ENCODE measurements at places on chromosomes 11 and 22. TPM values are rescaled to one million over a fixed set of nuclear protein-coding genes. Genes with fewer than 3 reads are reported as not detected.

DNA sequence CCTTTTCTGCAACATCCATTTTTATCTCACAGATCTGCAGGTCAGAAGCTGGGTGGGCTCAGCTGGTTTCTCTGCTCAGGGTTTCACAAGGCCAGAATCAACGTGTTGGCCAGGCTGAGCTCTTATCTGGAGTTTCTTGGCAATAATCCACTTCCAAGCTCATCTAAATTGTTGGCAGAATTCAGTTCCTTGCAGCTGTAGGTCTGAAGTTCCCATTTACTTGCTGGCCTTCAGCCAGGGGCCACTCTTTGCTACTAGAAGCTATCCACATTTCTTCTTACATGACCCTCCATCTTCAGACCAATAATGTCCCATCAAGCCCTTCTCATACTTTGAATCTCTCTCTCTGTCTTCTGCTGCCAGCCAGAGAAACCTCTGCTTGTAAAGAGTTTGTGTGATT lies 103.5 kb downstream of the WNT11 start:
- no peak for DNase-seq

DNA sequence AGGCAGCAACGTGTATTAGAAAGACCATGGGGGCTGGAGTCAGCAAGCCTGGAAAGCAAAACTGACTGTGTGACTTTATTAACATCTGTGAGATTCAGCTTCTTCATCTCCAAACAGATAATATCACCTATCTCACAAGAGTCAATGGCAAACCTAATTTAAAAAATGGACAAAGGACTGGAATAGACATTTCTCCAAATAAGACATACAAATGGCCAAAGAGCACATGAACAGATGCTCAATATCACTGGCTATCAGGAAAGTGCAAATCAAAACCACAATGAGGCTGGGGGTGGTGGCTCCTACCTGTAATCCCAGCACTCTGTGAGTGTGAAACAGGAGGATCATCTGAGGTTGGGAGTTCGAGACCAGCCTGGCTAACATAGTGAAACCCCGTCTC lies 69.6 kb downstream of the CLPB start:
- no peak for DNase-seq

- DNase-seq: no peak
Measured at GRCh38 chr11:21144531-21144930, 475.1 kb downstream of the NELL1 start.

DNA sequence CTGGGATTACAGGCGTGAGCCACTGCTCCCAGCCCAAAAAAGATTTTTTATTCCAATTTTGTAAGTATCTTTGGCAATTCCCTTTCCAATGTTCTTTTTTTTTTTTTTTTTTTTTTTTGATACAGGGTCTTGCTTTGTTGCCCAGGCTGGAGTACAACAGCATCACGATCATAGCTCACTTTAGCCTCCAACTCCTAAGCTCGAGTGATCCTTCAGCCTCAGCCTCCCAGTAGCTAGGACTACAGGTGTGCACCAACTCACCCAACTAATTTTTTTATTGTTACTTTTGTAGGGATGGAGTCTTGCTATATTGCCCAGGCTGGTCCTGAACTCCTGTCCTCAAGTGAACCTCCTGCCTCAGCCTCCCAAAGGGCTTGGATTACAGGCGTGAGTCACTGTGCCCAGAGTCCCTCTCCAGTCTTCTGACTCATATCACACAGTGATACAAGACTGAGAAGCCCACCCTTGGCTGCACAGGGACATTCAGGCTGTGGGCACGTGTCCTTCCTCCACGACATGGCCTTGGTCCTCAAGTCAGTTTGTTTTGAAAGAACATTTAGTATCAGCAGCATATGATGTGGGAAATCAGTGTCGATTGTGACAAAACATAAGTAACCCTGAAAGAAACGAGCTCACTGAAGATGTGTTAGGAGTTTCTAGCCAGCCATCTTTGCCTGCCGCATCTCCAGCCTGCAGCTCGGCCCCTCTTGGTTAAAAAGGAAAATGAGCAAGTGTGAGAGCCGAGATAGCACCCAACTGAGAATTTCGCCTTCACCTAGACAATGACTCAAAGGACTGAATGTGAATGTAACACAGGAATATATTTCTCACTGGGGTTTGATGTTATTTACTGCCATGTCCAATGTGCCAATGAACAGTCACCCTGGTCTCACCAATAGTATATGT lies 175.5 kb downstream of the MN1 start:
- no peak for DNase-seq

- no peak for DNase-seq
Measured at GRCh38 chr22:48968201-48968959, 859.3 kb downstream of the BRD1 start.

DNA sequence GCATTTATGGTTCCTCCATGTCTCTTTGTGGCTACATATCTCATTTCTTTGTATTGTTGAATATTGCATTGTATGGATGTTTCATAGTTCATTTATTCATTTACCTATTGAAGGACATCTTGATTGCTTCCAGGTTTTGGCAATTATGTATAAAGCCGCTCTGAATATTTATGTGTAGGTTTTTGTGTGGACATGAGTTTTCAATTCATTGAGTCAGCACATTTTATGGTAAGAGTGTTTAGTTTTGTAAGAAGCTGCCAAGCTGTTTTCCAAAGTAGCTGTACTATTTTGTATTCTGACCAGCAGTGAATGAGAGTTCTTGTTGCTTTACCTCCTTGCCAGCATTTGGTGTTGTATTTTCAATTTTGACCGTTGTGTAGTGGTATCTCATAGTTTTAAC lies 39.2 kb downstream of the KDM2A start:
- DNase-seq: no peak

GRCh38 chr22:31085493-31085824 lies 4.3 kb downstream of the SMTN start:
- no peak for DNase-seq

DNA sequence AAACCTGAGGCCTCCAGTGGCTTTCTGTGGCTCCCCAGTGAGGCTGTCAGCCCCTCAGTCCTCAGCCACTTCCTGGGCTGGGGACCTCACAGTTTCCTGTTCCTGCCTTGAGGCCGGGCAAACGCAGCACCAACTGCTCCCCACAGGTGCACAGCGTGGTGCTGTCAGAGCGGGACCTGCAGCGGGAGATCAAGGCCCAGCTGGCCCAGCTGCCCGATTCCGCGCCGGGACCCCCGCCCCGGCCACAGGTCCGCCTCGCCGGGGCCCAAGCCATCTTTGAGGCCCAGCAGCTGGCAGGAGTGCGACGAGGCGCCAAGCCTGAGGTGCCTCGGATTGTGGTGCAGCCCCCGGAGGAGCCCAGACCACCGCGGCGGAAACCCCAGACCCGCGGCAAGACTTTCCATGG lies 5.4 kb downstream of the TBC1D10C start:
- DNase-seq: no peak

DNA sequence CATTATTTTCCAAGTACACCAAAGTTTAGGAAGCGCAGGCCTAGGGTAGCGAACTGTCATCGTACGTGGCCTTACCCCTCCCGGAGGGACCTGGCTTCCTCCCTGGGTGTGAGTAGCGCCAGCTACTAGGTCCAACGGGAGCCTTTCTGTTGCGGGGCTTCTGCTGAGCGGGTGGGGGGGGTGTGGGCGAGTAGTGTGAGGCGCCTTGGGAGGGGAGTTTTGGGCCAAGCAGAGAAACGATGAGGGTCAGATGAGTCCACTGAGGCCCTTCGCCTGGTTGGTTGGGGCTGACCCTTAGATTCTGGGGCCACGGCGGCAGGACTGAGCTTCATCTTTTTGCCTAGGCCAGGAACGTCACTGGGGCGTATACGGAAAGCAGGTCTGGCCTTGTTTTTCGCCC lies 868 bp downstream of the TEF start:
- DNase-seq: no peak

- DNase-seq: peak; percentile 52
Measured at GRCh38 chr11:27470826-27471588, 1.6 kb downstream of the LGR4 start.

DNA sequence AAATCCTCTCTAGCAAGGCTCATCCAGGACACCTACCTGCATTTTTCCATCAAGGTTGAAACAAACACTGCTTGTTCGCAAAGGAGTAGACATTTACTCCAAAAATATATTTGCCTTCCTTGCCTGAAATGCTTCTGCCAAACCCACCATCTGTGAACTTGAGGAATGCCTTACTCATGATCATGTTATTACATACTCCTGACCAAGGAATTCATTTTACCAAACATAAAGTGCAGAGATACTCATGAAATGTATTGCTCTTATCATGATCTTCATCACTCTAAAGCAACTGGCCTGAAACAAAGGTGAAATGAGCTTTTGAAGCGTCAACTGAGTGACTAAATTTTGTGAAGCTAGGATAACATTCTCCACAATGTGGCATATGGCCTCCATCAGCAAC lies 243.1 kb upstream of the CCDC179 start:
- DNase-seq: no peak

- DNase-seq: no peak
Measured at GRCh38 chr11:117574551-117574950, 222.5 kb downstream of the DSCAML1 start.

DNA sequence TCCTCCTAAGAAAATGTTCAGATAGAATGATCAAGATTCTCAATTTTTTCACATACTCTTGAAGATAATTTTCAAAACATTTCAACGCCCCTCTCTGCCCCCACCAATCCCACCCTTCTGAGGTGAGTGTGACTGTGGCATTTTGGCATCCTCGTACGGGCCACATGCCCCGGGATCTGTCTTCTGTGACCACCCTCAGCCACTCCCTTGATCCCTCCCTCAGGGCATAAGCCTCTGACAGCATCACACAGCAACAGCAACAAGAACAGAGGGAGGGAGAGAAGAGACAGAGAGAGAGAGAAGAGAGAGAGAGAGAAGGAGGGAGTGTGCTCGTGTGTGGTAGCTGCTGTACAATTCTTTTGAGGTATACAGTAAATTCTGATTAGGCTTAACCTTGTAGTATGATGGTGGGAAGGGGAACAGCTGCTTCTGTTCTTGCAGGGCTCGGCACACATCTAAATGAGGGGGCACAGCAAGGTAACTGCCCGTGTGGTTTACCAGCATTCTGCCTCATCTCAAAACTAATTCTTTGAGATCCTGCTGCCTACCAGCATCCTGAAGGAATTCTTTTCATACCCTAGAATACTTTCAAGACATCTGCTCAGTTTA lies 21.4 kb downstream of the SCUBE2 start:
- no peak for DNase-seq

DNA sequence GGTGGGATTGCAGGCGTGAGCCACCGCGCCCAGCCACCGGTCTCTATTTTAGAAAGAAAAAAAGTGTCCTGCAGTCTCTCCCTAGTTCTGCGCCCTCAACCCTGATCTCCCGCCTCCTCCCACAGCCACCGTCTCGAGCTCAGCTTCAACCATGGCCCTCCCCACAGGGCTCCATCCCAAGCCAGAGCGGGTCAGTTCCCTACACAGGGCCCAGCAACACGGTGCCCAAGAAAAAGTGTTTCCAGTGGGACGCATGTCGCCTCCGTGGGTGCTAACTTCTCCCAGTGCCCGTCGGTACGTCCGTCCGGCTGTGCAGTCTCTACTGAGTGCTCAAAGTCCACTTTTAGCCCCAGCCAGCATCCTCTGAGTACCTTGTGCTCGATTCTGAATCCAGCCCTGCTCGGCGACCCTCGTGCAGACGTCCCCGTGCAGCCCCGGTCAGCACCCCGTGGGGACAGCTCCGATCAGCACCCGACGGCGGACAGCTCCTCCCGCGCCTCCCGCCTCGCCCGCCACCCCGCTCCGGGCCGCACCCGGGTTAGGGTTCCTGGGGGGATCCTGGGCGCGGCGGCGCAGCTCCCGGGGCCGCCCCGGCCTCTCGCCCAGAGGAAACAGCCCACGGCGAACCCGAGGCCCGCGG lies 657 bp upstream of the MAPK8IP2 start:
- peak; percentile 9 for DNase-seq

- DNase-seq: no peak
Measured at GRCh38 chr22:30996462-30996861, 27.4 kb downstream of the TUG1 start.

DNA sequence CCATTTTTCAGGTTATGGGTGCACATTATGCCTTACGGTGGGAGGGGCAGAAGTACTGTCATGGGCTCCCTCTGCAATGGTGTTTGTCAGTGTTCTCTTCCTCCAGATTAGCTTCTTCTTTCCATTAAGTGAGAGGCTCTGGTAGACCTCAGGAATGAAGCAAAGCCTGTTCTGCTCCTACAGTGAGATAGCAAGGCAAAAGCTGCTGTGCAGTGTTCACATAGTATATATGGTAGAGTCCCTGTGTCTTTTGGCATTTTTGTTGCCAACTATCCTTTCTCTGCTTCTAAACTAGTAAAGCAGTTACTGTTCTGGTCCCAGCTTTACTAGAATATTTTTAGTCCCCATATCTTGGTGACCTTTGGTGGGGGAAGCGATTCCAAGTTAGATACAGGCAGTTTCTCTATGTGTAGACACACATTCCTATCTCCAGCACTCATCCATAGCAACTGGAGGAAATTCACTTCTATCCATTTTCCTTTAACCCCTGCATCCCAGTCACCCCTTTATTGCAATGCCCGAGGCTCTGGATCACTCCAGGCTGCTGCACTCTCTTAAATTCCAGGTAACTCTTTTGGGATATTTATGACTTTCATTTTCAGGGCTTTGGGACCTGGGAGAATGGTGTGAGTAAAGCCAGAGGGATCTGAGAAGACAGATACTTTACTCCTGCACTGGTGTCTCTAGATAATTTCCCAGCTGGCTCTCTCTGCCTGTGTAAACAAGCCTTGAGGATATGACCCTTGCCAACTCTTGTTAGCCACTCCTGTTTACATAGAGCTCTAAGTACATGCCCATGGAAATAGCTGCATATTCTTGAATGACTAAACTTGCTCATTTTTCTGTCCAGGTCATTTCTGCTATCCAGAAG lies 3.9 kb upstream of the TRIM34 start:
- peak; percentile 69 for DNase-seq

DNA sequence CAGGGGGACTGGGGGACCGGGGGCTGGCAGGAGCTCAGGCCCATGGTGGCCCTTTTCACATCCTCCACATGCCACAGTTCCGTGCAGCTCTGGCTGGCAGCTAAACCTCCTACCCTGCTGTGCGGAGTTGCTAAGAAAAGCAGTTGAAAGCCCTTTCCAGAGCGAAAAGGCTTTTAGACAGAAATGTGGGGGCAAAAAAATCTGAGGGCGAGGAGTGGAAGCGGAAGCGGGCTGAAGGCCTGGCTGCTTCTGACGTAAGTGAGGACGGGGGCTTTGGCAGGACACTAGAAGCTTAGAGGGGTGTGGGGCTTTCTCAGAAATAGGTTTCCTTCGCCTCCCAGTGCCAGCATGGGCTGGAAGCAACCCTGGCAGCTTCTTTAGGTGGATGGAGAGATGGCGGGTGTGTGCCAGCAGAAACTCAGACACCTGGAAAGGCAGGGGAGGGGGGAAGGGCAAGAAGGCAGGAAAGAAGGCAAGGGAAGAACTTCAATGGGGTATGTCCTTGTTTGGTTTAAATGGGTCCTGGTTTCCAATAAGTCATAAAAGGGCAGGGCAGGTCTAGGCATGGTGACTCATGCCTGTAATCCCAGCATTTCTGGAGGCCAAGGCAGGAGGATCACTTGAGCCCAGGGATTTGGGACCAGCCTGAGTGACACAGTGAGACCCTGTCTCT lies 11.2 kb upstream of the DGKZ start:
- DNase-seq: no peak

- no peak for DNase-seq
Measured at GRCh38 chr11:112778091-112778876, 182.9 kb upstream of the NCAM1 start.

Gene C22orf31
- total RNA-seq: not detected

Gene KBTBD3
- 2.9 TPM for total RNA-seq

Gene ADM
- 10.6 TPM for total RNA-seq

Gene C1QTNF5
- total RNA-seq: not detected

Gene CST6
- not detected for total RNA-seq

Gene RCOR2
- total RNA-seq: not detected

Gene OR6A2
- 0.17 TPM for total RNA-seq

Gene CRACR2B
- 1.2 TPM for total RNA-seq

Gene CRYBB2
- 0.68 TPM for total RNA-seq

Gene RFPL2
- total RNA-seq: not detected

Gene MPEG1
- not detected for total RNA-seq
